ENCODE measurements at places on chromosomes 4 and X.

DNA sequence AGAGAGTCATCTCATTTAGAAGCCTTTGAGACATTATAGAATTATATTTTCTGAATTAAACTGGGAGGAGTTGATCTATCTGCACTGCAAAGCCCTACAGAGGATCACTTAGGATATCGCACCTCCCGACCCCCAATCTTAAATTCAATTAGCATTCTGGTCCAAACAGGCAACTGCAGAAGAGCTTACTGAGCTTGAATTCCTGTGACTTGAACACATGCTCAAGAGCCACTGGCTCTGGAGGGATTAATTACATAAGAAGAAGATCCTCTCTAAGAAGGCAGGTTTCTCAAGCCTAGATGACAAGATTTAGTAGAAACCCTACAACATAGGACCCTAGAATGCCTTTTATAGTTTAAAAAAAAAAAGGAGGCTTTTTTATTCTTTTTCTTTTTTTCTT lies 548.9 kb downstream of the ARAP2 start:
- H3K4me3 ChIP-seq: no peak overlapping the region
- H3K27me3 ChIP-seq: no peaks in the 10 kb centered on the region
- H3K36me3 ChIP-seq: no peaks in the 10 kb centered on the region
- no peaks in the 10 kb centered on the region for H3K4me1 ChIP-seq

- H3K4me3 ChIP-seq: no peak overlapping the region
- no peak for DNase-seq
- H3K4me1 ChIP-seq: no peaks in the 10 kb centered on the region
- H3K27ac ChIP-seq: no peak overlapping the region
These were observed 265.0 kb upstream of the SLITRK2 start for GRCh38 chrX:145552643-145553042.

- no peaks in the 10 kb centered on the region for H3K4me1 ChIP-seq
- H3K36me3 ChIP-seq: no peaks in the 10 kb centered on the region
- no peak overlapping the region for H3K27ac ChIP-seq
- H3K4me3 ChIP-seq: no peak overlapping the region
These were observed 8.4 kb downstream of the CNGA1 start for GRCh38 chr4:48008021-48008596.

- no peaks in the 10 kb centered on the region for H3K27me3 ChIP-seq
- H3K36me3 ChIP-seq: no peaks in the 10 kb centered on the region
- H3K4me1 ChIP-seq: no peaks in the 10 kb centered on the region
- no peak overlapping the region for H3K4me3 ChIP-seq
- no peak for DNase-seq
These were observed 20.6 kb upstream of the COQ2 start for GRCh38 chr4:83305187-83305586.

DNA sequence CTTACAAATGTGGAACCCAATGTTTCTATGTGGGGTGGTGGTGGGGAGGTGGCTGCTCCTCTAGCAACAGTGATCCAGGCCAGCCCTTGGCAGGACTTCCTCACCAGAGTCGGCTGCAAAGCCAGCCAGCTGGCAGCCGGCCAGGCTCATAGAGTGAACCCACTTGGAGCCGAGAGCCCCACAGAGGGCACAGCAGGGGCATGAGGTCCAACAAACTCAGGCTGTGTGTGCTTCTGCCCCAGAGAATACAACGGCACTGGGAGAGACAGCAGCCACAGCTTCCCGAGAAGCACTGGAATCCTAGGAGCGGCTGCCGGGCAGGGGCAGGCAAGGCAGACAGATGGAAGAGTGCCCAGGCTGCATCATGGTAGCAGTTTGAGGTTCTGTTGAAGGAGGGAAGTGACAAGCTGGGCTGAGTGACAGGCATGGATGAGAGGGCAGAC lies 23.5 kb upstream of the SOWAHD start:
- H3K4me1 ChIP-seq: no peaks in the 10 kb centered on the region
- H3K4me3 ChIP-seq: no peak overlapping the region

GRCh38 chrX:123217077-123217476 lies 33.0 kb downstream of the GRIA3 start:
- H3K27ac ChIP-seq: no peak overlapping the region
- H3K27me3 ChIP-seq: no peaks in the 10 kb centered on the region
- DNase-seq: no peak
- H3K4me3 ChIP-seq: no peak overlapping the region
- H3K4me1 ChIP-seq: no peaks in the 10 kb centered on the region

DNA sequence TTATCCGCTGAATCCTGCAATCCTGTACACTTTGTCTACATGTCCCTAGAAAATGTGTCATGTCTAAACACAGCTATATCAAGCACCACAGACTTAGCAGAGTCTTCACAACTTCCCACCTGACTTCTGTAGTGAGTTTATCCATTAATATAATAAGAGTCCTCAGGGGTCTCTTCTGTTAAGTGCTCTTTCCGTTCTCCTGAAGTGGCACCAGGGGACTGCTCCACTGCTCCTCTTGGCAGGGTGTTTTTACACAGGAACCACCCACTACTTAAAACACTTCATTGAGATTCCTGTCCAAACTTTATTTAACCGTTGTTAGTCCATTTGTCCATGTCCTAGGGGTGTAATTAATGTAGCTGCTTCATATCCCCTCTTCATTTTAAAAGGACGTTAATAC lies 1000.4 kb downstream of the STPG2 start:
- H3K36me3 ChIP-seq: no peaks in the 10 kb centered on the region
- DNase-seq: no peak
- H3K27ac ChIP-seq: no peak overlapping the region
- no peaks in the 10 kb centered on the region for H3K4me1 ChIP-seq
- no peak overlapping the region for H3K4me3 ChIP-seq

DNA sequence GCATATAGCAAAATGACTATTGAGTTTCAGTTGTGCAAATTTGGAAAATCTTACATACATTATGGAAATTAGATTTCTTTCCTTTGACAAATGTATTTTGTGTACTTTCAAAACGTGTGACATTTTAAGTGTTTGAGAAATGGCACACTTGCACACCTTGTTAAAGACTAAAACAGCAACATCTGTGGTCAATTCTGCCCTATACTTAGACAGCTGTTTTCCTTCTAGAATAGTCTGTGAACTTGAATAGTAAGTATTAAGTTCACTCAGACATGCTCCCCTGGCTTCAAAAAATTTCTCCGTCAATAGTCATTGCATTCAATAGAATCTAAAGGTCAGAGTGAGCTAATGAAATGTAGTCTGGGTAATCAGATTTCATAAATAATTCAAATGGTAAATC lies 21.7 kb upstream of the TBC1D9 start:
- no peaks in the 10 kb centered on the region for H3K27me3 ChIP-seq
- no peak for DNase-seq
- H3K4me1 ChIP-seq: peaks cover 19% of the 10 kb centered on the region
- no peak overlapping the region for H3K4me3 ChIP-seq
